ENCODE measurements at places on chromosomes 3 and 15.

DNA sequence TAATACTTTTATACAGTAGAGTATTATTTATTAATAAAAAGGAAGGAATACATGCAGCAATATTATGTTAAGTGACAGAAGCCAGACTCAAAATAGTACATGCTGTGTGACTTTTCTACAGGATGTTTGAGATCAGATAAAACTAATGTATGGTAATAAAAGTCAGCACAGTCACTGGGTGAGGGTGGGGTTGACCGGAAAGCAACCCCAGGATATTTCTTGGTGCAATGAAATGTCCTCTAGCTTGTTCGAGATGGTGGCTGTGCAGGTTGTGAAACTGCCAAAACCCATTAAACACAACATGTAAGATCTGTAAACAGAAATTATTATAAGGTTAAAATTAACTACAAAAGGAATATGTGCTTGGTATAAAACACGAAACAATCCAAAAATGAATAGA, 20.8 kb upstream of the ALDH1L1 start:
- no peak for DNase-seq

DNA sequence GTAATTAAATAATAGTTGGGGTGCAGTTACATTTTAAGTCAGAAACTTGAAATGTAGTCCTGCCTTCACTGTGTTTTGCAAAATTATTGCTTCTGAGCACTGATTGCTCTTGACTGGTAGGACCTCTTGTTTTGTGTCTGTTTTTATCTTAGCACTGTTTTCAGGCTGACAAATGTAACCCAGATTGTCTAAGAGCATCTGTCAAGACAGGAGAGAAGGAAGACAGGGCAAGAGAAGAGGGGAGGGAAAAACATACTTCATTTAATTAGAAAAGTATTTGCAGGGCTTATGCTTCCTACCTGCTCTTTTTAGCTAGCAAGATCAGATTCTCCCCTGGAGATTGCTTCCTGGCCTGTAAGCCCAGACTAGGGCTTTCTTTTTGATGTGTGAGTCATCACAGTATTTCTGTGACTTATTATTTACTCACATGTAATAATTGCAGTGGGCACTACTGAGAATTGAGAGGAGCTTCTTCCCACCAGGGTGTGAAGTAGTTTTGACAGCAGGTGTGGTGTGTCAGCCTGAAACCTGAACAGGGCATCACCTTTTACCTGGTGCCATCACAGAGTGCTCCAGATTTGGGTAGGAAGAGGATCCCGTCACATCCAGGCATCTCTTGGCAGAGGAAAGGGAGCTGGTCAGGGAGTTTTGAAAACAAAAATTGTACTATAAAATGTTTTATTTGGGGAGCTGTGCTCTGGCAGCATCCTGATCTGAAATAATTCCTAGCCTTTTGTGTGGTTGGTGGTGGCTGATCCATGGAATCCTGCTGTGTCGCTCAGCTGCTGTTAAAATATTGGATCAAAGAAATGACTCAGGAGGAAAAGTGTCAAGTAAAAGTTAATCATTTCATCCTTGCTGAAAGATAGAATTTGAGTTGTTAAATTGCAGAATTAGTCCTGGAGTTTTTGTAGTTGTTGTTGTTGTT, 98.2 kb downstream of the TMEM108 start:
- peak; percentile 72 for DNase-seq

GRCh38 chr3:141191097-141191749, 40.4 kb upstream of the PXYLP1 start:
- no peak for DNase-seq

GRCh38 chr3:114928989-114929640, 218.0 kb downstream of the ZBTB20 start:
- DNase-seq, result no peak

GRCh38 chr15:66943456-66944095, 121.8 kb upstream of the SMAD3 start:
- DNase-seq, result peak; percentile 41

GRCh38 chr3:184691397-184692231, 20.2 kb downstream of the MAGEF1 start:
- DNase-seq, result no peak

- DNase-seq, result no peak
These were observed 83.3 kb downstream of the TMCO5A start for GRCh38 chr15:38017721-38018120.

- DNase-seq, result no peak
These were observed 53.3 kb upstream of the CCR4 start for GRCh38 chr3:32897981-32898623.

GRCh38 chr3:55770077-55770476, 283.0 kb upstream of the WNT5A start:
- no peak for DNase-seq

- DNase-seq, result no peak
These were observed 193.4 kb upstream of the RASGRP1 start for GRCh38 chr15:38758043-38758442.

DNA sequence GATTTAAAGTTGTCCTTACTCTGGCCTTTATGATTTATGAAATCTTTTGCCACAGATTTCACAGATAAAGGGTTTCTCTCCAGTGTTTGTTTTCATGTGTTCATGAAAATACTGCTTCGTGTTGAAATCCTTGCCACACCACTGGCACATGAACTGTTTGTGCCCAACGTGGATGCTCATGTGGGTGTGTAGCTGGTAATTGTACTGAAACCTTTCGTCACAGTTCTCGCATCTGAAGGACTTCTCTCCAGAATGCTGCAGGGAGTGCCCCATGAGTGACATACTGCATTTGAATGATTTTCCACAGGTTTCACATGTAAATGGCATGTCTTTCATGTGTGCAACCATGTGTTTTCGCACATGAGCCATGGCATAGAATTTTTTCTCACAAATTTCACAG, 111.9 kb downstream of the DOCK3 start:
- no peak for DNase-seq

DNA sequence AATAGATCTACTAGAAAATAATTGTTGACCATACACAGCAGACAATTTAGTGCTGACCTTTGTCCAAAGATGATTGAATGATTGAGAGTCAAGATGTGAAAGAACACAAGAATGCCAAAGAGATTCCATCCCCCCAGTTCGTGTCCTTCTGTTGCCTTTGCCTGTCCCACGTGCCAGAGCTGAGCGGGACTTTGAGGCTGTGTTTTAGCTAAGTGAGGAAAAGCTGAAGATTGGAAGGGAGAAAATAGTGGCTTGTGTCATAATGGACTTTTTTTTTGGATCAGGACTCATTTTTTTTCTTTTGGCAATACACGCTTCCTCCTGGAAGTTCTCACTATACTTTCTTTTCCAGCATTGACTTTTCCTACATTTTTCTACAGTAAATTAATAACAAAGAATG, 206.6 kb upstream of the MDFIC2 start:
- no peak for DNase-seq

GRCh38 chr15:20106026-20106425, 435.6 kb downstream of the GOLGA6L6 start:
- DNase-seq, result no peak

DNA sequence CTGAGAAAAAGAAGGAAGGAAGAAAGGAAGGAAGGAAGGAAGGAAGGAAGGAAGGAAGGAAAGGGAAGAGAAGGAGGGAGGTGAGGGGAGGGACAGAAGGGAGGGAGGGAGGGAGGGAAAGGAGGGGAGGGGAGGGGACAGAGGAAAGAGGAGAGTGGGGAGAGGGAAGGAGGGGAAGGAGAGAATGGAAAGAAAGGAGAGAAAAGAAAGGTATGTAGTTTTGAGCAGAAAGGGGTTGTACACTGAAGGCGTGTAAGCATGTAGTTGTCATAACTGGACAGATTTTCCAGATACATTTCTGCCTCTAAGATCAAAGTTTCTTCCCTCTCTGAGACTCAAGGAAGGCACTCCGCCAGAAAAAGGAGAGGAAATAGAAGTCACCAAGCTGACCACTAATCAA, 113.4 kb upstream of the KBTBD8 start:
- no peak for DNase-seq

GRCh38 chr3:36591959-36592358, 172.4 kb downstream of the DCLK3 start:
- no peak for DNase-seq

DNA sequence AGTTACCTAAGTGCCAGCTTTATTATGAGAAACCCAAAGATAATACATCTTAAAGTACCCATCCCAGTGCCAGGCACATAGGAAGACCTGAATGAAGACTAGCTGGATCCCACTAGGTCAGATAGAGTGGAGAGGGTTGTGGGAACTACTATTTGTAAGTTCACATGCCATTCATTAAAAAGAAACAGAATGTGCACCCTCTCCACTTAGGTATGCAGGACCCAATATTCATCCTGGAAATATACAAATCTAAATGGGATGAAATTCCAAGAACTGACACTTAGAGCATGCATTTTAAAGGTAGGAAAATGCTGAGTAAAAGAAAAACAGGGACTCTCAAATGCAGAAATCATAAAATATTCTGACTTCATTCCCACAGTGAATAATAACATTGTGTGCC, 14.3 kb downstream of the EOGT start:
- DNase-seq, result no peak

GRCh38 chr3:100982710-100983109, 10.5 kb downstream of the ABI3BP start:
- DNase-seq, result no peak

GRCh38 chr3:124206225-124207055, 214.5 kb upstream of the ROPN1 start:
- DNase-seq, result no peak

- DNase-seq, result no peak
These were observed 73.6 kb downstream of the EEFSEC start for GRCh38 chr3:128226795-128227395.

DNA sequence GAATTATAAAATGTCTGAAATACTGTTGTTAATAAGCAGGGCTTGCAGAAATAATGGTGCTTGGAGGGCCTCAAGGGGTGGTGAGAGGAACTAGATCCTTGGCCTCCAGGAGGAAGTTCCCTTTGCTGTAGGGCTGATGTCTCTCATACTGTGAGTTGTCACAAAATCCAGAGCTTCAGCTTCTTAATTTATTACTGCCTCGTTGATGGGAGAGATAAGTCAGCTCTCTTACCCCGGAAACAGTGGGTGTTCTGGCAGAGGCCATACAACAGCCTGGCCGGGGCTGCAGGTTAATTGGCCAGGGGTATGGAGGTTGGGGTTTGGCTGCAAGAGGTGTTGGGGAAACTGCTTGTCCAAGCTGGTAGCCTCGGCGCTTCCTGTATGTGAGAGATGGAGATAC, 15.5 kb downstream of the MAPKAPK3 start:
- no peak for DNase-seq

DNA sequence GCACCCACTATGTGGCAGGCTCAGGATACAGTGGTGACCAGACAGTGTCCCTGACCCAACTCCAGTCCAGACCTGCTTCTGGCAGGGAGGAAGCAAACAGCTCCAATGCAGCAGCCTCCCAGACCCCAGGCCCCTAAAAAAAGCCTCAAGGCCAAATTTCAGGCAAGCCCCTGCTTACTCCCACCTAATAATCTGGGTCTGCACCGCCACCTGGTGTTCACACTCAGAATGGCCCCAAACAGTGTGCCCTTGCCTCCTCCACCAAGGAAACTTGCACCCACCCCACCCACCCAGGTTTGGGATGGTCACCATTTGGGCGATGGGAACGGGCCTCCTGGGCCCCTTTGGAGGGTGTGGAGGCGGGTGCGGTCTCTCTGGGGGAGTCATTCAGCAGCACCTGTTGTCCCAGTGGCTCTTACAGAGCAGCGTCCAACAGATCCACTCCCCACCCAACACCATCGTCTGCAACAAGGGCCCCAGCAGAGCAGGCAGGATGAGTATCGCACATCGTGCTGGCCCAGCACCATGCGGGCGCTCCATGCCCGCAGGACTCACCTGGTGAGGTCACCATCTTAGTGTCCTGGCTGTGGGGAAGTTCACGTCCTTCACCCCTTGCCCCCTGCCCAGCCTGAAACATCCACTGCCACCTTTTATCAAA, 17.3 kb downstream of the C3orf18 start:
- peak; percentile 14 for DNase-seq

DNA sequence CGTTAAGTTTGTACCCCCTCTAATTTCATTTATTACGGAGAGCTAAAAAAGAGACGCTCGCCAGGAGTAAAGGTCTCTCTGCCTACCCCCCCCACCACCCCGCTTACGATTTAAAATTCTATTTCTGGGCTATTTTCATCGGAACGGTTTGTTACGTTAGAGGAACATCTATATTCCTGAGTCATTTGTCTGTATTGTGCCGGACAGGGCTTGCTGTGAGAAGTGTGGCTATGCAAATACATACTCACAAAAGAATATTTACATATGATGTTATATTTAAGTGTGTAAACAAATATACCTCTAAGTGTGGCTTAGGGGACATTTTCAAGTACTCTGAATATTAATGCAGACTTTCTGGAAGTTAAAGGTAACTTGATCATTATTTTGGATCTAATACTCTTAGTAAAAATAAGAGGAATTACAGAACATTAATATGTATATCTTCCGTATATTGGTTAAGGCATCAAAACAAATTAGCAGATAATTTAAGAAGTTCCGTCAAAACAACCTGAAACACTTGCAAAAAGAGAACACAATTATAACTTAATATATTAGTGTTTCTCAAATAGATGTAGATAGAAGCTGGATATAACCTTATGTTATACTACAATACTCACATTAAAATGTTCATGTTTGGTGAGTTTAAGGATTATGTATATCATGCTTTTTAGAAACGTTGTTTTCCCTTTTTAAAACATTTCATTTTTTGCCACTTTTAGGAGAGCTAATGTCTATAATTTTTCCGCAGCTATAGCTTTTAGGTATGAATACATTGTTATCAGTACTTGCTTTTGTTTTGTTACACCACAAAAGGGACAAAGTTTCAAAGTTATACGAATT, 1.6 kb upstream of the SHOX2 start:
- peak; percentile 41 for DNase-seq

GRCh38 chr3:43747641-43748040, 56.9 kb downstream of the ABHD5 start:
- no peak for DNase-seq

GRCh38 chr15:31485911-31486461, 159.4 kb downstream of the KLF13 start:
- DNase-seq, result no peak

DNA sequence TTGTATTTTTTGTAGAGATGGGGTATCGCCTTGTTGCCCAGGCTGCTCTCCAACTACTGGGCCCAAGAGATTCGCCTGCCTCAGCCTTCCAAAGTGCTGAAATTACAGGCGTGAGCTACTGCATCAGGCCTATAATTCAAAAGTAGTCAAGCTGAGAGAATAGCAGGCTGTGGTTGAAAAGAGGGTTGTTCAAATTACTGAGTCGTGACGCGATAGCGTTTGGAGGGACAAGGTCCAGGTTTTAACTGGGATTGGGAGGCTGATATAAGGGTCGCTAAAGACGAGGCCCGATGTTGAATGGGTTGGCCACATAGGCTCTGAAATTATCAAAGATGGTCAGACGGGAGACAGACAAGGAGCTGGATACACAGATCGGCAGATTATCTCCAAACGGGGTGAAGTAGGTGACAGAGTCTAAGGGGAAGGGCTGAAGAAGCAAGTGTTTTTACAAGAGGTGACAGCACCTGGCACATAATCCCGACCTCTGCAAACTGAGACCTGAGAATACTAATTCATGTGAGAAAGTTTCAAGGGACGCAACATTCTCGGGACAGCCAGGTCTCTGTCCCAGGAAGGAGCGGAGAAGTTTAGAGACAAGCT, 759 bp upstream of the ARID3B start:
- no peak for DNase-seq

GRCh38 chr15:64146041-64146440, 5.5 kb upstream of the SNX22 start:
- no peak for DNase-seq

All from NCI-H2081 (cell line).